Amygdala (tissue), 56 donors: ENCODE measurements at places on chromosomes 6 and 20.

DNA sequence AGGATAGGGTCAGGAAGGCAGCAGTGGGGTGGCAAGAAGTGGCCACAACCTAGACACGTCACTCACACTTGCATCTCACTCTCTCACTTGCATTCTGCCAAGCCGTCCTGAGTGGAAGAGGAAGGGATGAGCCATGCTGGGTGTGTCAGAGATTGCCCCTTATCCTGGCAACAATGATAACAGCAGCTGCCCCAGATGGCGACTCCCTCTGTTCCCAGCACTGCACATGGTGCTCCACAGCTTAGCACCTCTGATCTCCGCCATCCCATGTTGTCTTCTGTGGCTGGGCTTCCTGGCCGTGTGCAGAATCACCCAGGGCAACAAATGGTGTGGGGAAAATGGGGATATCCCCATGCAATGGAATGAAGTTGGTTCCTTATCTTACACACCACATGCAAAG is 11.1 kb downstream of the KCNB1 start:
- DNase-seq, result no peak

DNA sequence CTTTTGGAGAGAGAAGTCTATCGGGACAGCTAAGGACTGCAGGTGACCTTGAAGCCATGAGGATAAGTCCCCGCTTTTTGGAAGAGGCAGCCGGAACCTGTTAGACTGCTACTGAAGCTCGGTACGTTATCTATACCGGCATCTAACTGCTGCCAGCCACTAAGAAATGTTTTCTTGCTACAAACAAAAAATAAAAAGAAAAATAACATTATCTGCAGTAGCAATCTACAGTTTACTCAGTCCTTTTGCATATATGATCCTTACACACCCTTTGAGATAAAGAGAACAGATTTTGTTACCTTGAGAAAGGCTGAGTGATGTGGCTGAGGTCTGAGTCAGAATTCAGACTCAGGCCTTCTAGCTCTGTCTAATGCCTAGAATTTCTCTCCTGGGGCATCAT is 314.6 kb downstream of the CDH26 start:
- no peak for DNase-seq

- no peak for DNase-seq
Observed at GRCh38 chr6:66396145-66396544, 689.1 kb upstream of the EYS start.

DNA sequence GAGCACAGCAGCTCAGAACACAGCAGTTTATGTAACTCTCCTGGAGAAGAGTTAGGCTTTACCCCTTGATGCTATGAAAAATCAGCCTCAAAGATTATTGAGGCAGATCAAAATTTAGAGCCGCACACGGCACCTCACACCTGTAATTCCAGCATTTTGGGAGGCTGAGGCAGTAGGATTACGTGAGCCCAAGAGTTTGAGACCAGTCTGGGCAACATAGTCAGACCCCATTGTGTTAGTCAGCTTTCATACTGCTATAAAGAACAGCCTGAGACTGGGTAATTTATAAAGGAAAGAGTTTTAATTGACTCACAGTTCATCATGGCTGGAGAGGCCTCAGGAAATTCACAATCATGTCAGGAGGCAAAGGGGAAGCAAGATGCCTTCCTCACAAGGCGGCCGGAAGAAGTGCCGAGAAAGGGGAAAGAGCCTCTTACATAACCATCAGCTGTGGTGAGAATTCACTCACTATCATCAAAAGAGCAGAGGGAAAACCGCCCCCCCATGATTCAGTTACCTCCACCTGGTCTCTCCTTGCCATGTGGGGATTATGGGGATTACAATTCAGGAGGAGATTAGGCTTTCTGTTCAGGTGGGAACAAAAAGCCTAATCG is 87.7 kb downstream of the SGK1 start:
- no peak for DNase-seq

DNA sequence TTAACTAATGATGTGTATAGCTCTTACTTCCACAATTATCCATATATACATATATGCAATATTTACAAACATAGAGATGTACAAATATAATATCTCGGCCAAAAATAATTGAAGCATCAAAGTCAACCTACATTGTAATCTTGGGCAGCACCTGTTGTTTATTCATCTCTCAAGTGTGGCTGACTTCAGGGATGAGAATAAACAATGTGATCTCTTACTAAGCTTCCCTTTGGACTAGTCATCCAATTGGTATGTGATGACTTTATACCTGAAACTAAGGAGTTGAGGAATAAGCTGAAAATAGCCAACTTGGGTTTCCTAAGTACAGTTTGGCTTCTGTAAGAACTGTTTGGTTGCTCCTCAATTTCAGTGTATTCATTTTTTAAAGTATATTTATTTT is 256.6 kb downstream of the KHDC1L start:
- no peak for DNase-seq

DNA sequence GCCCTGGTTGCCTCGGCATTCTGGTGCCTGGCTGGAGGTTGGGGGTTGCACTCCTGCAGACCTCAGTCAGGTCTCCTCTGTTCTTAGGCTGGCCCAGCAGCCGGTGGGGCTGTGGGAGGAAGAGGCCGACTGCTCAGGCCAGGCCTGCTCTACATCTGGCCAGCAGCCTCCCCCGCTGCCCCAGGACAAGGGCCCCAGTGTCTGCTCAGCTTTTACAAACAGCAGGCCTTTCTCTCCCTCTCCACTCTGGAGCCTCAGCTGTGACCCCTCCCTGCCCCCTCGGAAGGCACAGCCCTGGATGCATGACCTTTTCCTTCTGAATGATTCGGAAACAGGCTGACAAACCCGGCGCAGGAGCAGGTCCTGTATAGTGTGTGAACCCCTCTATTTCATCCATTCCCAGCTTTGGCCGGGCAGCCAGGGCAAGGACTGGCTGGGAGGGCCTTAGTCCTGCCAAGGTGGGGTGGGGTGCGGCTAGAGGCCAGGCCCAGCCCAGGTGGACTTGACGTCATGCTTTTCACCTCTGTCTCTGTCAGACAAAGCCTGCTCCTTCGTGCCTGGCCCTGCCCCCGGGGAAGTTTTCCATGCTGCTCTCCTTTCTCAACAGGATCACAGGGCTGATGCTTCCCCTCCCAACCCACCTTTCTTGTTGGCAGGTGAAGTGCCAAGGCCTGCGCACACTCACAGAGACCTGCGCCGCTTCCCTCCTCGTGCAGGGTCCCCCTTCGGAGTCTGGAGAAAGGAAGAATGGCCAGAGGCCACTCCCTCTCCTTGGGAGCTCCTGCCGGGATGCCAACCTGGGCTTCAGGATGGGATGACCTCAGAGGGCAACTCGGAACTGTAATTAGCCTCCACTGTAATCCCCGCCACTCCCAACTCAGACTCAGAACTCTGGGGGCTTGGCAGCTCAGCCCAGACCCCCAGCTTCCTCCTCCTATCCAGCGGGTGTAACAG is 10.1 kb upstream of the ITPR3 start:
- no peak for DNase-seq

- DNase-seq, result no peak
Observed at GRCh38 chr6:12138381-12138780, 126.3 kb downstream of the HIVEP1 start.

GRCh38 chr6:11714798-11715285 is 63.8 kb downstream of the ADTRP start:
- DNase-seq, result no peak

DNA sequence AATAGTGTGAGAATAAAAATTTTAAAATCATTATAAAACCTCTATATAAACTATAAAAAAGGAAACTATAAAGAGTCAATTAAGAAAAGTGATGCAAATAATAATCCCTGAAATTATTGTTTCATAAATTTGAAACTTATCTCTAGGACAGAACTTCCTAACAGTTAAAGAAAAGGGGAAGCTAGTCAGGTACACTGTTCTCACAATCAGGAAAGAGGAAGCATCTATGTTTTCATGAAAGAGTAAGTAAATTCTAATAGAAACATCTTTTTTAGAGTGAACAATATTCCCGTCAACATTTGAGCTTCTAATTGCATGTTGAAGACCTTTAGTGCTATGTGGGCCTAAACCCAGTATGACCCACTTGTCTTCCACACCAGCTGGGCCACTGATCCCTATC is 1.2 kb upstream of the ADGRF1 start:
- DNase-seq, result no peak

- no peak for DNase-seq
Observed at GRCh38 chr6:52417675-52418111, 2.4 kb upstream of the EFHC1 start.

- DNase-seq, result no peak
Observed at GRCh38 chr20:56412473-56412790, 372 bp downstream of the CASS4 start.

- DNase-seq, result no peak
Observed at GRCh38 chr6:165049362-165049761, 260.0 kb downstream of the C6orf118 start.

- DNase-seq, result no peak
Observed at GRCh38 chr6:53326372-53327016, 22.3 kb downstream of the ELOVL5 start.

- no peak for DNase-seq
Observed at GRCh38 chr6:146981981-146982380, 222.2 kb upstream of the STXBP5 start.

DNA sequence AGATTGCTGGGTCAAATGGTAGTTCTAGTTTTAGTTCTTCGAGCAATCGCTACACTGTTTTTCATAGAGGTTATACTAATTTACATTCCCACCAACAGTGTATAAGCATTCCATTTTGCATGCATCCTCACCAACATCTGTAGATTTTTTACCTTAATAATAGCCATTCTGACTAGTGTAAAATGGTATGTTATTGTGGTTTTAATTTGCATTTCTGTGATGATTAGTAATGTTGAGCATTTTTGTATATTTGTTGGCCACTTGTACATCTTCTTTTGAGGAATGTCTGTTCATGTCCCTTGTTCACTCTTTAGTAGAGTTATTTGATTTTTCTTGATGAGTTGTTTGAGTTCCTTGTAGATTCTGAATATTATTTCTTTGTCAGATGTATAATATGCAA is 236.2 kb downstream of the GRM1 start:
- DNase-seq, result no peak

GRCh38 chr6:169868458-169868857 is 117.0 kb downstream of the ERMARD start:
- no peak for DNase-seq

DNA sequence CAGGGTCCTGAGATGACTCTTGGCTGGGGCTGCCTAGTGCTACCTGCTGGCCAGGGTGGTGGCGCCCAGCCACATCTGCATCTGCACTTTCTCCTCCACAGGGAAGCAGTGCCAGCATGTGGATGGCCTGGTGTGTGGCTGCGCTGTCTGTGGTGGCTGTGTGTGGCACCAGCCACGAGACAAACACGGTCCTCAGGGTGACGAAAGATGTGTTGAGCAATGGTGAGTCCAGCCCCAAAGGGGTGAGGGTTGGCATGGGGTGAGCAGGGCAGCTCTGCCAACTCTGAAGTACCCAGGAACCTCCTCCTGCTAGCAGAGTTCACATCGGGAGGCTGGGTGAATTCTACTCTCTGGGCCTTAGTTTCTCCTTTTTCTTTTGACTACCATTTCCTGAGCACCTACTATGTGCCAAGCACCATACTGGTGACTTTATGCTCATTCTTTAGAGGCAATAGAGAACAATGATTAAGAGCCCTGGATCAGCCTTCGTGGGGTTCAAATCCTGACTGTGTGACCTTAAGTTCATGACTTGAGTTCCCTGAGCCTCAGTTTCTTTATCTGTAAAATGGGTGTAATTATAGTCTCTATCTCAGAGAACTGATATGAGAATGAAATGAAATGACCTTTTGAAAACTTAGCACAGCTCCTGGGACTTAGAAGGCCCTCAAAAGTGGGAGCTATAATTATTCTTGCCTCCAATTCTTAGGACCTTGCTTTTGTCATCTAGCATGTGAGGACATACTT is 2.1 kb downstream of the BPIFB4 start:
- no peak for DNase-seq

GRCh38 chr6:24927277-24927955 is 8.3 kb downstream of the RIPOR2 start:
- no peak for DNase-seq

DNA sequence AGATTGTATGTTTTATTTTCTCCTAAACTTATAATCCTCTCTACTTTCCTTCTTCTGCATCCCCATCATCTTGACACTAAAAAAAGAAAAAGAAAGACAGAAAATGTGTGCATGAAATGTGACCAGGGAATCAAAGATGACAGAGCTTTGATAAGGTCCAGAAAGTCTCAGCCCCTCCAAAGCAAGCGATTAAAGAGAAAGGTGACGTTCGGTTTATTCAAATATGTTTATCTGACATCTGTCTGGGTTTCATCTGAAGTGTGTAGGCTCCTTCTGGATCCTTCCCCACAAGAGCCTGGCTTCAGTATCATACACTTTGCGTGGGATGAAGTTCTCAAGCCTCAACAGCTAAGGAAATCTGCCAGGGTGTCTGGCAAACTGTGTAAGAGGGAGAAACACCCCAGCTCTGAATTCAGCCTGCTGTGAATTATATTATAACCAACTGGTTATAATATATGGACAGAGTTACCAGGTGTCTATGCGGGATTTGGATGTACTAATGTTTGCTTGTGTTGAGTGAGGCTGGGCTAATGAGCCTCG is 263.0 kb downstream of the ZNF217 start:
- DNase-seq, result no peak

DNA sequence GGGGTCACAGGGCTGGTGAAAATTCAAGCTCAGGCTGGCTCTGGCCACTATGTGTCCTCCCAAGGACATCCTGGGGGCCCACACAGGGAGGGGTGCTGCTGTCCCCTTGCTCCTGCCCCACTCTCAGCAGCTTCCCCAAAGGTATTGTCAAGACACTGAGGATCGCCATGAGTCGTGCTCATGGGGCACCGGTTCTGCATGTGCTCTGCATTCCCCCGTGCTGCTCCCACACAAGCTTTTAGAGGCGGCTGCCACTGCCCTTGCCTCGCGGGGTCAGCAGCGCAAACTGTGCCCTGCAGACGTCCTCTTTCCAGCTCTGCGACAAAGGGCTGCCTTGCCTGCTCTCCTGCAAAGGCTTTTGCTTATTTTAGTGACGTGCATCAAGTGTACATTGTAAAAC is 179.8 kb downstream of the ERMARD start:
- no peak for DNase-seq

GRCh38 chr20:33843854-33844253 is 32.7 kb downstream of the CHMP4B start:
- no peak for DNase-seq

- DNase-seq, result no peak
Observed at GRCh38 chr6:82237013-82237412, 10.5 kb downstream of the IBTK start.

GRCh38 chr20:51899674-51900073 is 97.4 kb upstream of the SALL4 start:
- DNase-seq, result no peak
